ENCODE measurements at places on chromosomes 16 and 17.

DNA sequence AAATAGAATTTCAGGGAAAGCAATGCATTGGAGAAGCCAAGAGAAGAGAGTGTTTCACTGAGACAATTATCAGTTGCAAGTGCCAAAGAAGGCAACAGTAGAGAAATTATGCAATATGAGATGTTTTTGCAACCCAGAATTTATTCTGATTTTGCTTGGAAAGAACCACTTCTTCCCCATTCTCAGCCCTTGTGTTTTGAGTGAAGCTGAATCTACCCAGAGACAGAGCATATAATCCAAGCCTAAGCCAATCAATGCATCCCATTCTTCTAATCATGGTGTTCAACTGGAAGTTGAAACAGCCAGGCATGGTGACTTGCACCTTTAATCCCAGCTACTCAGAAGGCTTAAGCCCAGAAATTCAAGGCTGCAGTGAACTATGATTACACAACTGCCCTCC lies 6.9 kb upstream of the SCNN1G start:
- no peak for DNase-seq

DNA sequence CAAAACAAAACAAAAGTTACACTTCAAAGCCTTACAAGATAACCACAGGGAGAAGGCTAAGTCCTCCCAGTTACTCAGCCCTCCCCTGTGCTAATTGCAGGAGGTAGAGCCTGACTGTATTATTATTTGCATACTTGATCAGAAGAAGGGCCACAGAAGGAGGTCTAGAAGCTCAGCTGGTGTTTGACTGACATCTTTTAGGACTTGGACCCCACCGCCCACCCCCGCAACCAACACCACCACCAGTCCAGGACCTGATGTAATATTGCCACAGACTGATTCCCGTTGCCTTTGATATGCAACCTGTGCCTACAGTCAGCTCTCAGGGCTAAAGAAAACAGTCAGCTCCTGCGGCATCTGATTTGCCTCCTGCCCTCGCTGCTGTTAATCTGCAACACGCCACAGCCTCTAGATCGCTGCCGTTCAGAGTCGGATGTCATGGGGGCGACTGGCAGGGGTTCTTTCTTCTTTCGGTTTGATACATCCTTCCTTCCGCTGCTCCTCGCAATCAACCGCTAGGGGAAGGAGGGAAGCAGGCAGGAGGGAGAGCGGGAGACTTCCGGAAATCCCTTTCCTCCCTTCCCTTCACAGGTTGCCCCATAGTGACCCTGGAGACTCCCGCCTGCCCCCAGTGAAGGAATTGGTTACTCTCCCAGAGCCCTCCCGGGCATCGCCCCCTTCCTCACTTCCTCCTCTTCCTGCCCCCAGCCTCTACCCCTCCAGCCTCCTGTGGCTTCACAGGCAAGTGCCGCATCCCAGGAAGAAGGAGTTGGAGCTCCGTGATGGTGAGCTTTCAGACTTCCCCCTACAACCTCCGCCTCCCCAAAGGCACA lies 90.5 kb upstream of the SOX9 start:
- peak; percentile 52 for DNase-seq

DNA sequence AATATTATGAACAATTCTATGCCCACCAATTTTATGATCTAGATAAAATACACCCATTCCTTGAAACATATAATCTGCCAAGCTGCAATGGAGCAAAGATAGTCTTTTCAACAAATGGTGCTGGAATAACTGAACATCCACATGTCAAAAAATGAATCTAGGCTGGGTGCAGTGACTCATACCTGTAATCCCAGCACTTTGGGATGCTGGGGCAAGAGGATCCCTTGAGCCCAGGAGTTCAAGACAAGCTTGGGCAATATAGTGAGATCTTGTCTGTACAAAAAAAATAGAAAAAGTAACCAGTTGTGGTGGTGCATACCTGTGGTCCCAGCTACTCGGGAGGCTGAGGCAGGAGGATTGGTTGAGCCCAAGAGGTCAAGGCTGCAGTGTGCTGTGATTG lies 92.5 kb downstream of the N4BP1 start:
- DNase-seq: no peak

GRCh38 chr17:32899236-32900013 lies 22.5 kb upstream of the MYO1D start:
- DNase-seq: no peak

Measured in hepatic stellate cell (primary cell).